ENCODE measurements at places on chromosomes 2 and 18.

DNA sequence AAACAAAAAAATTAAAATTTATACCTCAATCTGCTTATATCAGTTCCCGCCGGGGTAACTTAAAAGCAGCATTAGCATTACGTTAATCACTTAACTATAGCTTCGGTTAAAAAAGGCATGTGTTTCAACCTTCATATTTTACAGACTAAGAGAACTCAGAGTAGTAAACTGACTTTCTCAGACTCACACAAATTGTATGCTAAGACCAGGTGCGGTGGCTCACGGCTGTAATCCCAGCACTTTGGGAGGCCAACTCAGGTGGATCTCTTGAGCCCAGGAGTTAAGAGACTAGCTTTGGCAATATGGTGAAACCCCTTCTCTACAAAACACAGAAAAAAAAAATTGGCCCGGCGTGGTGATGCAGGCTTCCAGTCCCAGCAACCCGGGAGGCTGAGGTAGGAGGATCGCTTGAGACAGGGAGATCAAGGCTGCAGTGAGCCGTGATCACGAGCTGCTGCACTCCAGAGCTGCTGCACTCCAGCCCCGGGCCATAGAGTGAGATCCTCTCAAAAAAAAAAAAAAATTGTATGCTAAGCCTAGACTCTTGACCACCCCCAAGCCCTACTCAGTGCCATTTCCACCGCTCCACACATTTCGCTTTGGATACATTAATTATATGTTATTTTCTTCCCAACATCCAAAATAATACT, 2.4 kb downstream of the HNRNPLL start:
- peak overlapping the region; percentile 88 for H3K4me3 ChIP-seq
- H3K27ac ChIP-seq = peak overlapping the region; percentile 98
- no peaks in the 10 kb centered on the region for H3K27me3 ChIP-seq
- H3K4me1 ChIP-seq = peaks cover 52% of the 10 kb centered on the region
- H3K36me3 ChIP-seq = no peaks in the 10 kb centered on the region
- DNase-seq = no peak

DNA sequence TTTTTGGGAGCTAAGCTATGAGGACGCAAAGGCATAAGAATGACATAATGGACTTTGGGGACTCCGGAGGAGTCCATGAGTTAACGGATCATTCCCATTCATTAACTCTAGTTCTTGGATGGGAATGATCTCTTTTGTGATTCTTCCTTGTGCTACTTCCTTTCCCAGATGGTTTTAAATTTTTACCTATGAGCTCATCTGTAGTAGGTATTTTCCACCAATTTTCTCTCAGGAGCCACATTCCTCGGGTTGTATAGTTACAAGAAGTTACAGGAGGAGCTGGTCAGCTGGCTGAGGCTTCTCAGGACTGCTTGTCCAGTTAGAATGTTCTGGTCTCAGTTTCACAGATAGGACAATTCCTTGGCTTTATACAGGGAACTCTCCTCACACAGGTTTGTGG, 42.9 kb upstream of the LPIN2 start:
- peaks cover 3% of the 10 kb centered on the region for H3K36me3 ChIP-seq
- DNase-seq = no peak
- H3K4me1 ChIP-seq = no peaks in the 10 kb centered on the region
- H3K4me3 ChIP-seq = no peak overlapping the region

DNA sequence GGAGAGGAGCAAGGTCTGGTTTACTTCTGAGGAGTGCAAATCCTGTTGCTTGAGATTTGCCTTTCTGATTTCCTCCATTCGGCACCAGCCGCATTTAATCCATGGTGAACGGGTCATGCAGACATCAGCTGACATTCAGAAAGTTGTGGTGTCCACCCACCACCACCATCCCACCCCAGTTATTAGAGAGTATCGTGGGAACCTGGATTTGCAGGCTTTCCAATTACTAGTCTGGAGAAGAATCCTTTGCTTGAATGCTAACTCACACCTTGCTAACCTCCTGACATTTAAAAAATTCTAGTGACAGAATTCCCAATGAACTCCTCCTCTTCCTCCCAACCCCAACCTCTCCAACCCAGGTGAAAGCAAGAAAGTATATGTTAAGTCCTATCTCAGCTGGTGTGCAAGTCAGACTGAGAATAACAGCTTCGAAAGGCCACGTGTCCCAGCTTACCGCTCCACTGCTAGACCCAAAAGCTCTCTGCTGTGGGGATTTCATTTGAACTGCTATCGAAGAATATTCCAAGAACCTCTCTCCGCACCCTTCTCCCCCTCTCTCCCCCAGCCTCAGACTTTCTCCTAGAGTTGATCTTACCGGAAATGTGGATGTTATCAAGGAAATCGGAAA, 17.7 kb downstream of the BCL11A start:
- no peaks in the 10 kb centered on the region for H3K27me3 ChIP-seq
- peaks cover 43% of the 10 kb centered on the region for H3K4me1 ChIP-seq
- no peak overlapping the region for H3K4me3 ChIP-seq
- H3K36me3 ChIP-seq = peaks cover 1% of the 10 kb centered on the region
- H3K27ac ChIP-seq = no peak overlapping the region

DNA sequence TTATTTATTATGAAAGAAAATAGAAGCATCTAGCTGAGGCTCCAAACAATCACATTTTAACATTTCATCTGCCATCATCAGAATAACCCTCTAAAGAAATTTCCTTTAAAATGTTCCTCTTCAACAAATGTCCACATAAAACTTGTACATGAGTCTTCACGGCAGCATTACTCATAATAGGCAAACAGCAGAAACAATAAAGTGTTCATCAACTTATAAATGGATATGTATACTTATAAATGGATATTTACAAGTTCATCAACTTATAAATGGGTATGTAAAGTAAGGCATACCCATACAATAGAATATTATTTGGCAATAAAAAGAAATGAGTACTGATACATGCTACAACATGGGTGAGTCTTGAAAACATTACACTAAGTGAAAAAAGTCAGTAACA, 33.5 kb upstream of the ASNSD1 start:
- no peak for DNase-seq
- H3K4me1 ChIP-seq = peaks cover 35% of the 10 kb centered on the region
- no peaks in the 10 kb centered on the region for H3K36me3 ChIP-seq
- H3K4me3 ChIP-seq = no peak overlapping the region
- H3K27me3 ChIP-seq = no peaks in the 10 kb centered on the region
- peak overlapping the region; percentile 2 for H3K27ac ChIP-seq
